ENCODE measurements at places on chromosomes 7 and 10.
A peak's percentile ranks its signal among the peaks of the same experiment; 100 is the strongest.

- H3K4me3 ChIP-seq, result no peak overlapping the region
- H3K4me1 ChIP-seq, result peaks cover 8% of the 10 kb centered on the region
- H3K27me3 ChIP-seq, result no peaks in the 10 kb centered on the region
- peak; percentile 22 for DNase-seq
- H3K27ac ChIP-seq, result no peak overlapping the region
Measured at GRCh38 chr10:77248104-77248790, 389.4 kb downstream of the KCNMA1 start.

DNA sequence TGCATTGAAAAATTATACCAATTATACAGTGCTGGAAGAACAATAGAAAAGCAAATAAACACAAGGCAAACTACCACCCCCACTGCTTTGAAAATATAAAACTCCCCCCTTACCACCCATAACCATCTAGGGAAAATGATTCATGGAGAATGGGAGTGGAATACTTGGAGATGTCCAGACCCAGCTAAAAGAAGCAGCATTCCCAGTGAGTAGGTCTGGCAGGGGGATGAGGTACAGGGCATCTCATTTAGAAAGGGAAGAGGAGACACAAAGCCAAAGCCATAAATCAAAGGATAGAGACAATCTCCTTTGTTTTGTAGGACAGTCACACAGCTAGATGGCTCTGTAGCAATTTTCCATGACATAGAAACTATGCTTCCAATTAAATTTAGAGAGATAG lies 36.0 kb upstream of the DGKI start:
- no peak for DNase-seq
- peaks cover 64% of the 10 kb centered on the region for H3K36me3 ChIP-seq
- H3K27ac ChIP-seq, result no peak overlapping the region

DNA sequence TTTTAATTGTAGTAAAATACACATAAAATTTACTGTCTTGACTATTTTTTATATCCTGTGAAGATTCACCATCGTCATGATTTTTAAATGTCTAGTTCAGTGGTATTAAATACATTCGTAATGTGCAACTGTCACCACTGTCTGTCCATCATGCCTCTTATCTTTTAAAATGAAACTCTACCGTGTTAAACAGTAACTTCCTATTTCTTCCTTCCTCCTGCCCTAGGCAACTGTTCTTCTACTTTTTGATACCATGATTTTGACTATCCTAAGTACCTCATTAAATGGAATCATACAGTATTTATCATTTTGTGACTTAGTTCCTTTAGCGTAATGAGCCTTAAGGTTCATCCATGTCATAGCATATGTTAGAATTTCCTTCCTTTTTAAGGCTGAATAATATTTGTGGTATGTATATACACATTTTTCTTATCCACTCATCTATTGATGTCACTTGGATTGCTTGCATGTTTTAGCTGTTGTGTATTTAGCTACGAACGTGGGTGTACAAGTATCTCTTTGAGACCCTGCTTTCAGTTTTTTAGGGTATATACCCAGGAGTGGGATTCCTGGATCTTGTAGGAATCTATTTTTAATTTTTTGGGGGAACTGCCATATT lies 13.5 kb downstream of the SLK start:
- no peak for DNase-seq
- H3K4me1 ChIP-seq, result peaks cover 13% of the 10 kb centered on the region
- H3K4me3 ChIP-seq, result no peak overlapping the region
- no peak overlapping the region for H3K27ac ChIP-seq
- no peaks in the 10 kb centered on the region for H3K36me3 ChIP-seq

GRCh38 chr10:101000127-101000914 lies 713 bp downstream of the LZTS2 start:
- H3K4me1 ChIP-seq, result peaks cover 25% of the 10 kb centered on the region
- peak overlapping the region; percentile 84 for H3K27ac ChIP-seq
- DNase-seq, result no peak
- peak overlapping the region; percentile 85 for H3K4me3 ChIP-seq
- peaks cover 7% of the 10 kb centered on the region for H3K36me3 ChIP-seq
- no peaks in the 10 kb centered on the region for H3K27me3 ChIP-seq

GRCh38 chr10:111303887-111304286 lies 227.1 kb downstream of the ADRA2A start:
- 0 out of 2 replicates have a peak, but pooled peaks cover 2% of the 10 kb centered on the region for H3K4me1 ChIP-seq
- DNase-seq, result no peak
- H3K36me3 ChIP-seq, result no peaks in the 10 kb centered on the region
- H3K4me3 ChIP-seq, result no peak overlapping the region
- H3K27me3 ChIP-seq, result no peaks in the 10 kb centered on the region
- no peak overlapping the region for H3K27ac ChIP-seq

GRCh38 chr7:12067156-12067831 lies 143.8 kb upstream of the TMEM106B start:
- no peaks in the 10 kb centered on the region for H3K27me3 ChIP-seq
- H3K27ac ChIP-seq, result no peak overlapping the region
- no peaks in the 10 kb centered on the region for H3K36me3 ChIP-seq
- DNase-seq, result peak; percentile 74

DNA sequence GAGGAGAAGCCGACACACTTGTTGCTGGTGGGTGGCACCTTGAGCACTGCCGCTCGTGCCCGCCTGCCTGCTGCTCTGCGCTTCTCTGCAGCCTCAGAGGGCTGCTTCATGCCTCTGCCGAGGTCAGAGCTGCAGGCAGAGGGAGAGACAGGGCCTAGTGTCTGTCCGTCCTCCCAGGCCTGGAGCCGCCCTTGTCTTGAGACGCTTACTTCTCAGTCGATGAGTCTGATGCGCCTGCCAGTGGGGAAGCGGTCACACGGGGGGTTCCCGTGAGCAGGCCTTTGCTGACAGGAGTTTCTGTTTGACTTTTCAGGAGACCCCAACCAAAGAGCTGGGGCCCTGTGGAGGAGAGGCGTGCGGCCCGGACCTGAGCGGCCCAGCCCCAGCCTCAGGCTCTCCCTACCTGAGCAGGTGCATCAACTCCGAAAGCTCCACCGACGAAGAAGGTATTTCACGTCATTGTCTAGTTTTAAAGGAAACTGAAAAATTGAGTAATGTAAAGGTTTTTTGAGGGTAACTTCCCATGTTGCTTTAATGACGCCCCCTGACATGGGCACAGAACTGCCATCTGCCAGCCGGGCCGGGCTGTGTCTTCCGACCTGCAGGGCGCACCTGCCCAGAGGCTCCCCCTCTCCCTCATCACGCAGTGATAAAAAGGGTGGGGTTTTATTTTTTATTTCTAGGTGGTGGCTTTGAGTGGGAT lies 7.8 kb upstream of the BHLHA15 start:
- no peaks in the 10 kb centered on the region for H3K4me1 ChIP-seq
- peaks cover 15% of the 10 kb centered on the region for H3K36me3 ChIP-seq
- H3K27ac ChIP-seq, result no peak overlapping the region
- DNase-seq, result no peak
- H3K27me3 ChIP-seq, result no peaks in the 10 kb centered on the region

- H3K27ac ChIP-seq, result no peak overlapping the region
- no peak for DNase-seq
- no peaks in the 10 kb centered on the region for H3K27me3 ChIP-seq
Measured at GRCh38 chr10:87752566-87752965, 65.5 kb downstream of the ATAD1 start.

DNA sequence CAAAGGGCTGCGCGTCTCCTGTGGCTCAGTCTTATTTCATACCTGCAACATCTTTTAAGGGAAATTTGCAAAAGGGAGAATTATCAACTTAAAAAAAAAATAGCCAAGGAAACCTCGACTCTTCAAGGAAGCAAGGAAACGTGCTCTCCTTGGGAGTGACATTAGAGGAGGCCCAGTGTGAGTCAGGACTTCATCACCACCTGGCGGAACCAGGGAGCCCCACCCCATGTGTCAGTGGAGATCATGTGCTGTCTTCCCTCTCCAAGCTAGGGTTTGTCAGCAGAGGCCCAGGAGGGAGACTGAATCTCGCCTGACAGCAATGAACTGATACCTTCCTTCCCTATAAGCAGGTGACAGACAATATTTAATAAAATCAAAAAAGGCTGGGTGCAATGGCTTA lies 28.9 kb downstream of the POR start:
- no peaks in the 10 kb centered on the region for H3K4me1 ChIP-seq
- no peak for DNase-seq
- no peak overlapping the region for H3K4me3 ChIP-seq
- H3K27ac ChIP-seq, result no peak overlapping the region
- no peaks in the 10 kb centered on the region for H3K27me3 ChIP-seq

DNA sequence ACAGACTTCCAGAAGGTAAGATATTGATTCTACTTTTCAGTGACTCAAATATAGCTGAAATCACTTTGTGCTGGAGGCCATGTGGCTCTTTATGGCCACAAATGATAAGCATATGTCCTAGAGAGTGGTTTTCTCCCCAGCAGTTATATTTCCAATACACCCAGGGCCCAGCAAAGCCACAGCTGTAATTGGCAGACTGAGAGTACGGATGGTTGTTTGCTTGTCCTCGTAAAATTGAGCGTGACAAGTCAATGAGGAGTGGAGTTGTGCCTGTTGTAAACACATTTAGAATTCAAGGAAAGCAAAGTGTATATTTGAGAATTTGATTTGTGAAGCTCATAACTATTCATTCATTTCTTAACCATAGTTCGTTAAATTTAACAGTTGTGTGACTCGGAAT lies 201.8 kb downstream of the LHFPL3 start:
- H3K36me3 ChIP-seq, result no peaks in the 10 kb centered on the region
- no peak overlapping the region for H3K4me3 ChIP-seq
- H3K27me3 ChIP-seq, result peaks cover 4% of the 10 kb centered on the region
- H3K4me1 ChIP-seq, result no peaks in the 10 kb centered on the region

DNA sequence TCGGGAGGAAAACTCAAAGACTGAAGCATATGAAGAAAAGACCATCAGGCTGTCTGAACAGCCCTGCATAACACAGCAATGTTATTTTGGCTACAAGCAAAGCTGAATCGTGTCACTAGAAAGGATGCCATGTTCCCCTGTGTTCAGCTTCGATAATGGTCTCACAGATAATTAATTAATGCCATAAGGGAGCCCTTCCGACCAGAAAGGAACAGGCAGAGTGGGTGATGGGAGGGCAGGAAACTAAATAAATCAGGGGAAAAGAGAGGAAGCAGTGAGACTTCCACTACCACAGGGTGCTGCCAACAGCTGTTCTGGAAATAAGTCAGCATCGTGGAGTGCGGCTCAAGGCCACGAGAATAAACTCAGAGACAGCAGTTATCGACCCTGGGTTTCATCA lies 3.2 kb downstream of the PTPRN2 start:
- peaks cover 11% of the 10 kb centered on the region for H3K4me1 ChIP-seq
- no peak overlapping the region for H3K27ac ChIP-seq
- no peak for DNase-seq
- H3K27me3 ChIP-seq, result peaks cover 46% of the 10 kb centered on the region
- peaks cover 16% of the 10 kb centered on the region for H3K36me3 ChIP-seq

GRCh38 chr10:43205681-43206390 lies 61.0 kb downstream of the RASGEF1A start:
- peak; percentile 8 for DNase-seq
- H3K36me3 ChIP-seq, result no peaks in the 10 kb centered on the region
- H3K27ac ChIP-seq, result no peak overlapping the region
- 0 out of 2 replicates have a peak, but pooled peaks cover 4% of the 10 kb centered on the region for H3K4me1 ChIP-seq
- H3K4me3 ChIP-seq, result no peak overlapping the region

DNA sequence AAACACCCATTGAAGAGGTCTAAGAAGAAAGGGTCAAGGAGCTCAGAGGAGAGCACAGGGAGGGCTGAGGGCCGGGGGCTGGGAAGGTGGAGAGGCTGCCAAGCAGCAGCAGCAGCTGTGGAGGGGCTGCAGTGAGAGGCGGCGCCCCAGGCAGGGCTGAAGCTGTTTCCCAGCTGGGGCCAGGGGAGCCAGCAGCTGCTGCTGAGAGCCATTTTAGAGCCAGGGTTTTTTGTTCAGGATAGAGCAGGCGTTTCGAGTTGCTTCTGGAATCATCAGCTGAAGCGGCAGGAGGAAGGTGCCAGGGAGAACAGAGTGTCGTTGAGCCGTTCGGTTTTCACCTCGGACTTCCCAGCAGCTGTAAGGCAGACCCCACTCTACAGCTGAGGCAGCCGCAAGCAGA lies 62.7 kb downstream of the LANCL2 start:
- H3K4me1 ChIP-seq, result peaks cover 29% of the 10 kb centered on the region
- no peaks in the 10 kb centered on the region for H3K27me3 ChIP-seq
- 0 out of 2 replicates have a peak overlapping the region, but pooled peaks have one; percentile 11 for H3K27ac ChIP-seq
- H3K4me3 ChIP-seq, result no peak overlapping the region
- H3K36me3 ChIP-seq, result peaks cover 10% of the 10 kb centered on the region
- DNase-seq, result no peak

DNA sequence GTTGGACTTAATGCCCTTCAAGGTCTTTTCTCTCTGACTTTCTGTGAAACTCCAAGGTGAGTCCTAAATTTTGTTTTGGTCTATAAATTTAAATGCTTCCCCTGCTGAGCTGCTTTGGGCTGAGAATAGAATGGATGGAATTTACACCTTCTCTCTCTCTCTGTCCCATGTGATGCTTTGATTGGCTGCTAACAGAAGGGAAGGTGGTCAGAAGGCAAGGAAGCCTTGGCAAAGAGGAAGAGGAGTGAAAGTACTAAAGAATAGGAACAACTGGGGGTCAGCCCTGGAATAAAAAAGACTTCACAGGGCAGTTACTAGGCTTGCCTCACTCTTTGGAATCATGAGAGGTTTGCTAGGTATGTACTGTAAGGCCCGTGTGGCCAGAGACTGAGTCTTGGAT lies 260.2 kb downstream of the AUTS2 start:
- no peaks in the 10 kb centered on the region for H3K36me3 ChIP-seq
- H3K4me1 ChIP-seq, result peaks cover 29% of the 10 kb centered on the region
- DNase-seq, result no peak
- no peak overlapping the region for H3K4me3 ChIP-seq

GRCh38 chr10:98030991-98031431 lies 590 bp upstream of the CRTAC1 start:
- peaks cover 18% of the 10 kb centered on the region for H3K4me1 ChIP-seq
- DNase-seq, result peak; percentile 53
- no peaks in the 10 kb centered on the region for H3K36me3 ChIP-seq
- no peak overlapping the region for H3K27ac ChIP-seq
- peaks cover 82% of the 10 kb centered on the region for H3K27me3 ChIP-seq

- peaks cover 21% of the 10 kb centered on the region for H3K4me1 ChIP-seq
- H3K36me3 ChIP-seq, result peaks cover 12% of the 10 kb centered on the region
- no peak overlapping the region for H3K4me3 ChIP-seq
- no peaks in the 10 kb centered on the region for H3K27me3 ChIP-seq
- no peak overlapping the region for H3K27ac ChIP-seq
Measured at GRCh38 chr10:102010961-102011360, 45.0 kb downstream of the ARMH3 start.

- peak overlapping the region; percentile 55 for H3K27ac ChIP-seq
- H3K36me3 ChIP-seq, result peaks cover 11% of the 10 kb centered on the region
- DNase-seq, result no peak
- H3K4me3 ChIP-seq, result no peak overlapping the region
Measured at GRCh38 chr7:141158561-141158960, 84.7 kb downstream of the TMEM178B start.

DNA sequence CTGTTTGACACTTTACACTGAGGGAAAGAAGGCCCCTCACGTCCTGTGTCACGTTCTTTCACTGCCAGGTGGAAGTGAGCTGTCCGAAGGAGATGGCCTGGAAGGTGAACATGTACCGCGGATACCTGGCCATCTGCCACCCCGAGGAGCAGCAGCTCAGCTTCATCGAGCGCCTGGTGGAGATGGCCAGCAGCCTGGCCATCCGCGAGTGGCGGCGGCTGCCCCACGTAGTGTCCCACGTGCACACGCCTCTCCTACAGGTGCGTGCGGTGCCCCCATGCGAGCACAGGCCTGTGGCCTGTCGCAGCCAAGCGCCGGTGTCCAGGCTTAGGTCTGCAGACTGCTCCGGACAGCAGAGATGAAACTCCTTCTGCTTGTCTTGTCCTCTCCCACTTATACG lies 103.4 kb downstream of the TRRAP start:
- H3K4me3 ChIP-seq, result no peak overlapping the region
- H3K27me3 ChIP-seq, result no peaks in the 10 kb centered on the region
- peaks cover 86% of the 10 kb centered on the region for H3K36me3 ChIP-seq
- no peaks in the 10 kb centered on the region for H3K4me1 ChIP-seq

- no peak for DNase-seq
- H3K4me1 ChIP-seq, result peaks cover 43% of the 10 kb centered on the region
- peaks cover 14% of the 10 kb centered on the region for H3K36me3 ChIP-seq
- H3K4me3 ChIP-seq, result peak overlapping the region; percentile 99
- H3K27ac ChIP-seq, result peak overlapping the region; percentile 97
- no peaks in the 10 kb centered on the region for H3K27me3 ChIP-seq
Measured at GRCh38 chr7:23467291-23467805, 2.9 kb downstream of the IGF2BP3 start.
